Activated naive CD8-positive, alpha-beta T cell treated with anti-CD3 and anti-CD28 coated beads for 36 hours (primary cell): ENCODE measurements at places on chromosomes 12 and 14.

DNA sequence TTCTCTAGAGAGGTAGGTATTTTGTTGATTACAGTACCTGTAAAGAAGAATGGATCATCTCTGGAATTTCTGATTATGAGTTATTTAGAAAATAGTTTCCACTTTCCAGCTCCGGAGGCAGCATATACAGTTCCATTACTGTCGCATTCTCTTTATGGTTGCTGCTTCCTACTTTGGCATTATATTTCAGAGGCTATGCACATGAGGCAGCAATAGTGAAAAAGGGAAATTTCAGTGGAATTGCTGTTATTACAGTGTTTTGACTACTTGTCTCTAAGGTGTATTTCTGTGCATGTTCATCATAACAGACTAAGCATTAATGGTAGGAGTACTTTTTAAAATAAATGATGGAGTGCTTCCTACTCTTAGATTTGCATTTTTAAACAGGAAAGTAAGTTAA is 10.2 kb downstream of the GNG2 start:
- DNase-seq, result no peak

DNA sequence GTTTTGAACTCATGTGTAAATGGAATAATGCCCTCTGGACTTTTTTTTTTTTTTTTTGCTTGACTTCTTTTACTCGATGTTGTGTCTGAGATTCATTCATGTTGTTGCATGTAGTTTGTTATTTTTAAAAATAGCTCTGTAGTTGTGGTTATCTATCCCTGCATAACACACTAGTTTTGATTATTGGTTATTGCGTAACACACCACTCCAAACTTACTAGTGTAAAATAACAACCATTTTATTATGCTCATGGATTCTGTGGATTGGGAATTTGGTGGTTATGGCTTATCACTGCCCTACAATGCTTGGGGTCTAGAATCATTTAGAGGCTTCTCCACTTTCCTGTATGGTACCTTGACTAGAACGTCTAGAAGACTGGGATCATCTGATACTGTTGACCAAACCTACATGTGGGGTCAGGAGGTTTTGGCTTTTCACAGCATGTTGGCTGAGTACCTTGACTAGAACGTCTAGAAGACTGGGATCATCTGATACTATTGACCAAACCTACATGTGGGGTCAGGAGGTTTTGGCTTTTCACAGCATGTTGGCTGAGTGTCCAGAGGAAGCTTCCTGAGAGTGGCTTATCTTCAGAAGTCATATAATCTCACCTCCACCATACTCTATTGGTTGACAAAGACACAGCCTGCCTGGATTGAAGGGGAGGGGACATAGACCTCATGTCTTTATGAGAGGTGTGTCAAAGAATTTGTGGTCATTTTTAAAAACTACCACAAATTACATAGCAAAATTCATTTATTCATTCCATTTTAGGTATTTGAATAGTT is 11.6 kb downstream of the VRK1 start:
- no peak for DNase-seq

DNA sequence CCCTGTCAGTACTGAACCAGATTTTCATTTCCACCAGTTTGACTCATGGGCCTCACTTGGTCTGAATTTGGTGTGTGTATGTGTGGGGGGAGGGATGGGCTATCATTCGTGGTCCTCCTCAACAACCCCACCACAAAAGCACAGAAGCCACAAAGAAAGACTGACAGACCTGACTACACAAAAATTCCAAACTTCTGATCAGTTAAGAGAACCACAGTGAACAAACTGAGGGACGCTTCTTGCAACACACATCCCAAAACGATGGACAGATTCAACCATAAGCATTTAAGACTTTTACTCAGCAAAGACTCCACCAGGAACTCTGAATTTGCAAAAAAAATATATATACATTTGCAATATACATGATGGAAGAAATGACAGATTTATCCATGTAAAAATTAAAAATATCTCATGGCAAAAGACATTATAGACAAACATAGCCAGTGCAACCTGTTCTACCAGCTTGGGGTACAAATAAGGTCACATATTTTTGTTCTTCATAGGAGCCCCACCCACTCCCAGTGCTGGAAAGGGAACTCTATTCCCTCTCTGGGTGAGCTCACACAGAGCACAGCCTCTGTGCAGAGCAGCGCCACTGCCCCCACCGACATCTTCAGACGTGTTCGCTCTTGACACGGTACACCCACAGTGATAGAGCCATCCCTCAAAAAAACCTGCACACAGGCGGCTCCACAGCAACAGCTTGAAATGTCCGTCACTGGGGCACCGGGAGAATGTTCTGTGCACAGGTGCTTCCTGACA is 49.7 kb downstream of the JAG2 start:
- no peak for DNase-seq

GRCh38 chr12:53989227-53990113 is 4.5 kb downstream of the HOXC10 start:
- no peak for DNase-seq

GRCh38 chr14:103662029-103662428 is 33.0 kb downstream of the KLC1 start:
- no peak for DNase-seq

- DNase-seq, result no peak
Measured at GRCh38 chr12:92503029-92503931, 199.5 kb upstream of the PLEKHG7 start.

DNA sequence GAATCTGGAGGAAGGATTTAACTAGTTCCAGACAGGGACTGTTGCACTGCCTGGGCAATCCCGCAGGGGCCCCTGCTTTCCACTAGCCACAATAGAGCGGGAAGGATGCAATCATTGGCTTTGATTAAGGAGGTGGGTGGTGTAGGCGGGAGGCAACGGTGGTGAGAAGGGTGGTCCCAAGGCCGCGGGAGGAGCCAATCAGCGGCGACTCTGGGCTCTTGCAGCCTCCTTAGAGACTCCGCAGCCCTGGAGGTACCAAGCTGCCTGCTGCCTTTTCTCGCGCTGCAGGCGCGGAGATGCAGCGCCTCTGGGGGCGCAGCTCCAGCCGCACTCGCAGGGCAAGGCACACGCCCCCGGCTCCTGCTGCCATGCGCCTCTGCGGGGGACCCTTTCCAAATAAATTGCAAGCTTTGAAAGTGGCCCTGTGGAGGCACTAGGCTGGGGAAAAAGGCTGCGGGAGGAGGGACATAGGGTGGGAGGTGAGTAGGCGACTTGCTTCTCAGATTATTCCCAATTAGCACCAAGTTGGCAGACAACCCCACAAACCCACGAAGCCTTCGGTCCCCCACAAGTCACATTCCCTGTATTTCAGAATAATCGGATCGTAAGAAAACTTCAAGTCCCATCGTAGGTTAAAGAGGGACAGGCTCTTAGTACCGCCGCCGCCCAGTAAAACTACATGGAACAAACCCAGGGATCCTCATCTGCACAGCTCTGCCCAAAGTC is 858 bp upstream of the KCNA1 start:
- DNase-seq, result no peak

DNA sequence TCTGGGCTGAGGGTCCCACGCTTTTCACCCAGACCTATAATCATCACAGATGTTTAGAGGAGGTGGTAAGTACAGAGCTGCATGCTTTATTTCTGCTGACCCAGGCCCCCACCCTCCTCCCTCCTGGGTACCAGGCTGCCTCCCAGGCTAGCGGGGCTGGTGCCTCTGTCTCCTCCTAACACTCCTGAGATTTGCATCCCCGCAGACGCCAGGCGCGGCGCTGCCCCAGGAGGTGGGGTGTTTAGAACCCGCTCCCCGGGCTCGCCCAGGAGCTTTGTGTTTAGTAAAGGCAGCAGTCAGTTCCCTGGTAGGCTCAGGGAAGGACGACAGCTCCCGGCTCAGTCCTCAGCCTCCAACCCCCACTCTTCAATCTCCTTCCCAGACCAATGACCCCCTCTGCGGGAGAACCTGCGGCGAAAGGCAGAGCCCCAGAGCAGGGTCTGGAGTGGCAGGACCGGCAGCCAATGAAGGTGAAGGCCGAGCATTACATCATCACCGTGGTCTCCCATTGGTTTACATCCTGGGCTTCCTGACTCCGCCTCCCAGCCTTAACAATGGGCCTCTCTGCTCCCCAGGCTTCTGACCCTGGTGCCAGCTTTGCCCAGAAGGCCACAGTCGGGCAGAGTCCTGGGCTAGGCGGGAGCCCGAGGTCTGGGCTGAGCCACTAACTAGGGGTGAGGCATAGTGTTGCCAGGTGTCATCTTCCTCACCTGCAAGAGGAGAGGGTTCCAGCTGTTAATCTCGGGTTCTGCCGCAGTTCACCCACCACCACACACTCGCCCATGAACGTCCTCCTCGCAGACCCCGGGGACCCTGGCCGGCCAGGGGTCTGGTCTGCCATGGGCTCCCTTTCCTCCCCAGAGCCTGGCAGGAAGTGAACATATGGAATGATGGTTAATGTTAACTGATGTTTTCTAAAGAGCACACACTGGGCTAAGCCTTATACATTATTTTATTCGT is 57.5 kb downstream of the CALM1 start:
- no peak for DNase-seq

DNA sequence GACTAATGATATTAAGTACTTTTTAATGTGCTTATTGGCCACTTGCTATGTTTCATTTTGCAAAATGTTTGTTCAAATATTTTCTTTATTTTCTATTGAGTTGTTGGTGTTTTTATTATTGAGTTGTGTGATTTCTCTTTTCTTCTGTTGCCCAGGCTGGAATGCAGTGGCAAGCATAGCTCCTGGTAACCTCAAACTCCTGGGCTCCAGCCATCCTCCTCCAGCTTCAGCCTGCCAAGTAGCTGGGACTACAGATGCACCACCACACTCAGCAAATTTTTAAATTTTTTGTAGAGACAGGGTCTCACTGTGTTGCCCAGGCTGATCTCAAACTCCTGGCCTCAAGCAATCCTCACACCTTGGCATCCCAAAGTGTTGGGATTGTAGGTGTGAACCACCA is 199.2 kb downstream of the NOVA1 start:
- DNase-seq, result no peak

- DNase-seq, result peak; percentile 67
Measured at GRCh38 chr12:124646385-124647230, 79.2 kb upstream of the NCOR2 start.

GRCh38 chr14:37284760-37285159 is 87.0 kb downstream of the MIPOL1 start:
- no peak for DNase-seq
